Jurkat, Clone E6-1 (cell line): ENCODE measurements at places on chromosomes 7 and 10.
A peak's percentile ranks its signal among the peaks of the same experiment; 100 is the strongest.

DNA sequence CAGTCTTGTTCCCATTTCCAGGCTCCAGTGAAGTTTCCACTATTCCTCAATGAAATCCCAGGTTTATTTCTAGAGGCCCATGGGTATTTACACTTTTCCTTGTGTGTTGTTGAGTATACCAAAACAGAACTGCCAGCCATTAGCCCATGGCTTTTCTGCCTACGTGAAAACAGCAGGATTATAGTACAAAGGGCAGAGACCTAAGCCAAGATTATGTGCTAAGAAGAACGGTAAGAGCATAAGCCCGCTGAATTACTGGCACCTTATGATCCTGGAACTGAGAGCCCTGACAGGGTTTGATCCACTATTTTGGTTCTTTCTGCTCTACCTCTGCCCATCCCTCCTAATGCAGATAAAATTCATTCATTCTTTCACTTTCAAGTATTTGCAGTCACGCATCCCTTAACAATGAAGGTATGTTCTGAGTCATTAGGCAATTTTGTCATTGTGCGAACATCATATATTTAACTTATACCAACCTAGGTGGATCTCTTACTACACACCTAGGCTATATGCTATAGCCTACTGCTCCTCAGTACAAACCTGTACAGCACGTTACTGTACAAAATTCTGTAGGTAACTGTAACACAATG lies 16.0 kb downstream of the SEMA3C start:
- no peak for DNase-seq

GRCh38 chr7:157792241-157793086 lies 455.7 kb downstream of the DNAJB6 start:
- DNase-seq: no peak

- DNase-seq: no peak
Observed at GRCh38 chr7:15848901-15849300, 162.4 kb upstream of the MEOX2 start.

- DNase-seq: no peak
Observed at GRCh38 chr7:112067200-112067599, 139.0 kb downstream of the DOCK4 start.

DNA sequence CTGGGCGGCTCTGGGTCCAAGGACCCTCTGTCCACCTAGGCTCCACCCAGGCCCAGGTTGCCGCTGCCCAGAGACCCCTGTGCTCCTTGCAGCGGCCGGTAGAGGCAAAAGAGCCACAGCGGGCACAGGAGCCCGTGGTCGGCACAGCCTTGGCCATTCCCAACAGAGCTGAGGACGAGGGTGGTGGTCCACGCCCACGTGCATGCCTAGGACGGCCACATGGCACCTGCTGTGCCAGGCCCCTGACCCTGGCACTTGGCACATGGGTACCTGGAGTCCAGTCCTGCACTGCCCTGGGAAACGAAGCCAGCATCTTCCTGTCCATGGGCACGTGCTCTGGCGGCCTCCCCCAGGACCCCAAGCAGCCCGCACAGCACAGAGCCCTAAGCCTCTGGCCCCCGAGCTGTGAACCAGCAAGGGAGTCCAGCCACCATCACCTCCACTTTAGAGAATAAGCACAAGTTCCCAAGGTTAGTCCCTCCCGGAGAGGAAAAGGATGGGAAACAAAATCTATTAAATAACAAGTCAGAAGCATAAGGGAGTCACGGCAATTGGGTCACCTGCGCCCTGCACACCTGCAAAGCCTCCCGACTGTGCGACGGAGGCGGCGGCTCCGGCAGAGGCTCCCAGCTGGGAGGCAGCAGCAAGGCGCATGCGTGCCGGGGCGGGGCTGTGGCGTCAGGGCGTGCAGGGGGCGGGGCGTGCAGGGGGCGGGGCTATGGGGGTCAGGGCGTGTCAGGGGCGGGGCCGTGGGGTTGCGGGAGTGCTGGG lies 59.1 kb downstream of the STK32C start:
- DNase-seq: peak; percentile 41

DNA sequence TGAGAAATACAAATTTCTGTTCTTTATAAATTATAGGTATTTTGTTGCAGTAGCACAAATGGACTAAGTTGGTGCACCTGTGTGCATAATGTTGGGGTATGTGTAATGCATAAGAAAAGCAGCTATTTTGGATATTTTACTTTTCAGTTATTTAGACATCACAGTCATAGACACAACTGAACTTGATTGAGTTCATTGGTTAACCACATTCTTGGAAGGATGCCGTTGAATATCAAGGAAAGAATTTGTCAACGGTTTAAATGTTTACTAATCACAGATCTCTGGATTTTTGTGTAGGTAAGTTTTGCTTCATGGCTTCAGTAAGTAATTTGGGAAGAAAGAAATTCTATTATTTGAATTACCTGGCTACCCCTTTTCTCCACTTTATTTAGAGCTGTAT lies 4.1 kb downstream of the OTUD1 start:
- no peak for DNase-seq

DNA sequence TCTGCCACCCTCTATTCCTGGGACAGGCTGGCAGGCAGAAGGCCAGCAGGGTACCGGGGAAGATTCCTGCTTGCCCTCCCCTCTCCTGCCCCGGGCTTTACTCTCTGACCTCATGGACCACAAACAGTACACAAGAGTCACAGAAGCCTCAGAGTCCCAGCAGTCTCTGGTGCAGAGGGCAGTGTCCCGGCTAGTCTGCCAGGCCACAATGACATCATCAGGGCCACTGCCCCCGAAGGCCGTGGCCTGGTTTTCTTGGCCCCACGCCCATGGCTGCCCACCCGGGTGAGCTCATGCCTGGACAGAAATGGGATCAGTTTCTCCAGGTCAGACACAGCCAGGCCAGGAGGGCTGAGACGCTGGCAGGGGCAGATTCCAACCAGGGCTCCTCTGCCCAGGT lies 91.9 kb downstream of the MYL10 start:
- no peak for DNase-seq

GRCh38 chr10:16828701-16829175 lies 11.5 kb upstream of the RSU1 start:
- DNase-seq: no peak

- DNase-seq: no peak
Observed at GRCh38 chr7:70072220-70072619, 473.9 kb downstream of the AUTS2 start.

DNA sequence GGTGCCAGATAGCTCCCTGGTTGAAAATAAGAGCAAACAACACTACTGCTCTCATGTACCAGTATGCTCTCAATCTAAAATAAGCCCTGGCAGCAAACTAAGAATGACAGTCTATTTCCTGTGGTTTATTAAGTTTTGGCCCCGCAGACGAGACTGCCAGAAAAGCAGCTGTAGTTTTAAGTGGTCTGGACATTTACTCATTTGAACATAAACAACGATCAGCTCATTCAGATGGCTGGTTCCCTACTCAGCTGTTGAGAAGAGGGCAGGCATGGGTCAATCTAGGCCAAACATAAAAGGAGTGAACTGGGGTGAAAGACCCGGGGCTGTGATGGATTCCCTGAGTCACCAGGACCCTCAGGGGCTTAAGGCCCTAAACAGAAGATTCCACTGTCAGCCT lies 4.5 kb downstream of the TRIL start:
- DNase-seq: no peak

DNA sequence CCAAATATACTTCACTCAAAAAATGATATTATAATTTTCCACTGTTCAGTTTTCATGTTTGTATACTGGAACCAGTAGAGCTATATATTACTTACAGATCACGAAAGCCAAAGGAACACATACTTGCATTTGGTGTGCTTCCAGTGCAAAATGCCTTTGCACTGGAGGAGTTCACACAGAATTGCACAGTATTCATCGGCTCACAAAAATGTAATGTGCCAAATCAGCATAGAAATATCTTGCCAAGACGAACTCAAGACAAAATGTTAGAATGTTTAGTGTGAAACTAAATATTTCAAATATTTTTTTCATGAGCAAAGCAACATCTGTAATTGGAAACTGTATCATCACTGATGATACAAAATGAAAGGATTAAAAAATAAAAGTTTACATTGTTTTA lies 646.2 kb upstream of the SEMA3D start:
- no peak for DNase-seq

DNA sequence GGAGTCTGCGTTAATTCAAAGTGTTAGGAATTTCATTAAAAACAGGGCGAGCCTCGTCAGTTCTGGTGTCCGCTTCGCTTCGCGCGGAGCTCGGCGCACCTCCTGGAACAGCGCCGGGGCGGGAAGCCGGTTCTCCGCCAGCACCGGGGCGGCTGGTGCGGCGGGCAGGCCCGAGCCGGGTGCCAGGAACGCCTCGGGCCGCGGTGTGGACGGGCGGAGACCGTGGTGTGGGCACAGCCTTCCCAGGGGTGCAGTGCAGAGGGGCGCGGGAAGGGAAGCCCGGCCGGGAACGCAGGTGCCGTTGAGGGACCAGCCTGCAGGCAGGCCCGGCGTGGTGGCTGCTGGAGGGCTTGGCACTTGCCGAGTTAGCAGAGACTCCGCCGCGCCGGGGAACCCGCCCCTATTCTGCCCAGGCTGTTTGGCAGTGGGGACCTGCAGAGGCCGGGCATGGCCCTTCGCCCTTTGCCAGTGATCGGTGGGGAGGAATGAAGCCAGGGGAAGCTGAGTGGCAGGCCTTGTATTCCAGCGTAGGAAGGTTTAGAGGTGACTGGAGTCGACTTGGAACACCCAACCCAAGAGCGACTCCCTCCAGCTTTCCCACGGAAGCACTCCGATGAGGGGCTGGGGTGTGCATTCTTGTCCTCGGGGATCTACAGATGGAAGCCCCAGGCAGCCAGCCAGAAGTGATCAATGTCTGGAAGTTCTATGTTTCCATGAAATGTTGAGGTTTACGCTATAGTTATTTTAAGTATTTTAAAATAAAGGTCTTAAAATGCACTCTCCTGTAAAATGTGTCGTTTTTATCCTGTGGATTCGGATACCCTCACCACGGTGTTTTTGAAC lies 945 bp upstream of the RHEB start:
- no peak for DNase-seq

GRCh38 chr10:30420266-30420665 lies 13.7 kb upstream of the MAP3K8 start:
- no peak for DNase-seq

DNA sequence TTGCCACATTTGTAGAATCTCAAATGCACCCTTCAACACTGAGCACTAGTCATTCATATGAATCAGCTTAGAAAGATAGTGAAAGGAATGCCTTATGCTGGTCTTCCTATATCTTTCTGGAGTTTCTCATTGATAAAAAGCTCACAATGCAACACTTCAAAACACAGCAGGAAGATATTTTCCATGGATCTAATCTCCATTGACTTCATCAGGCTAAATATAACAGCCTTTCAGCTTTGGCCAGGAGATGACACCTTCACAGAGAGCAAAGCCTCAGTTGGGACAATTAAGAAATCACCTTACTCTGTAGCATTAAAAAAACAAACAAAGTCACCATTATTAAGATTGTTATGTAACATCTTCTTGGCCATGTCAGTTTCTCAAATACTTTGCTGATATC lies 6.7 kb downstream of the NRP1 start:
- no peak for DNase-seq
